ENCODE measurements at places on chromosomes 3 and 15.
A peak's percentile ranks its signal among the peaks of the same experiment; 100 is the strongest.

DNA sequence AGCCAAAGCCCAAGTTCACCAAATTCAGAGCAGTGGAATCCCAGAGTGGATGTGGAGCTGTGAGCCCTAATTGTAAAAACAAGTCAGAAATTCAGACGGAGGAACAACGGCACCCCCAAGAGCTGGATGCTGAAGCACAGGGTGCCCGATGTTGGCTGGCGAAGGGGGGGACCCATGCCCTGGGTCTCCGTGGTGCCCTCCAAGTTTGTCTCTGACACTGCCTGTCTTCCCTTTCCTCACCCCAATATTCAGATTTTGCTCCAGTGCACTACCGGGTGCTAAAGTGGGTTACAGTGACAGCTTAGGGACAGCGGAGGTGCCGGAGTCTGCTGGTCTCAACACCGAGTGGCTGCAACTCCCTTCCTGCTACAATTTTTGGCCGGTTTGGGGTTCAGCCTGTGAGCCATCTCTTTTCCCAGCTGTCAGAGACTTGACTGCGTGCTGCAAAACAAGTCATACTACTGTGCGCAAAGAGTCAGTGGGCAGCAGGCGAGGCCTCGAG is 6.6 kb downstream of the GRIP2 start:
- no peak for DNase-seq

DNA sequence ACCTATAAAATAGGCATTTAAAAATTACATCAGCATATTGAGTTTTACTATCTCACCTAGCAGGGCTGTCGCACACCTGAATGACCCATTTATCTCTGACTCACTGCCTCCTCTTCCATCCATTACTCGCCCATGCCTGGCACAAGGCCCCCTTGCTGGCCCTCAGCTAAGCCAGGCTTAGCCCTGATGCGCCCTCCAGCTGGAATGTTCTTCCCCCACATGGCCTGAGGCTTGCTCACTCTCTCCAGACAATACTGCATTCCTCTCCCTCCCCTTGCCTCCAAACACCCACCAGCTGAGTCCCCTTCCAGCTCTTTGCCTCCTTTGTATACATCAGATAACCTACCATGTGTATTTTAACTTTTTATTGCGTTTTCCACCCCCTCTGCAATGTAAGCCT is 7.2 kb downstream of the SH3BP5 start:
- no peak for DNase-seq

DNA sequence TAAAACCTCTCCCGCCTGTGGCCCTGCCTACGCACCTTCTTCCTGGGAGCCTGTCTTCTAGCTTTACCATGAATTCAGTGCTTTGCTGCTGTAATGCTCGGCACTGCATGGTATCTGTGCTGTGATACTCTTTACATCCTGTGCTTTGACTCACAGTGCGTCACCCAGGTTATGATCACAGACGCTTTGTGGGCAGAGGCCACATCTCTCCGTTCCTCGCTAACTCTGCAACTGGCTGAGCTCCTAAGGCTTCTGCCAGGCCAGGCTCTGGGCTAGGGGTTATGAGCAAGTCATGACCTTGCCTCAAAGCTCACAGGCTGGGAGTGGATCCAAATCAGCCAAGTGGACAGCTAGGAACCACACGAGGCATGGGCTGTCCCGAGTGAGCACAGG is 23.2 kb downstream of the SPTBN5 start:
- peak; percentile 17 for DNase-seq

- no peak for DNase-seq
These were observed at the start of gene CNTN3 for GRCh38 chr3:74614107-74614967. Gene CNTN3, minus strand, starts transcription at chr3:74614659. Its CDS starts 93,547 bp downstream, at chr3:74521112.

- no peak for DNase-seq
These were observed 28.9 kb downstream of the CLDN18 start for GRCh38 chr3:138038725-138039462.

- no peak for DNase-seq
These were observed 458.9 kb downstream of the FHIT start for GRCh38 chr3:60792249-60792852.

- DNase-seq: no peak
These were observed 10.3 kb upstream of the MCF2L2 start for GRCh38 chr3:183438735-183439134.

Data from GM04503 (cell line).